NCI-H526 (cell line): ENCODE measurements at places on chromosomes 1 and 21.
A peak's percentile ranks its signal among the peaks of the same experiment; 100 is the strongest.

GRCh38 chr1:151970626-151971025 is 23.0 kb downstream of the S100A10 start:
- DNase-seq = no peak

- no peak for DNase-seq
Measured at GRCh38 chr1:244012202-244012601, 38.9 kb upstream of the ZBTB18 start.

DNA sequence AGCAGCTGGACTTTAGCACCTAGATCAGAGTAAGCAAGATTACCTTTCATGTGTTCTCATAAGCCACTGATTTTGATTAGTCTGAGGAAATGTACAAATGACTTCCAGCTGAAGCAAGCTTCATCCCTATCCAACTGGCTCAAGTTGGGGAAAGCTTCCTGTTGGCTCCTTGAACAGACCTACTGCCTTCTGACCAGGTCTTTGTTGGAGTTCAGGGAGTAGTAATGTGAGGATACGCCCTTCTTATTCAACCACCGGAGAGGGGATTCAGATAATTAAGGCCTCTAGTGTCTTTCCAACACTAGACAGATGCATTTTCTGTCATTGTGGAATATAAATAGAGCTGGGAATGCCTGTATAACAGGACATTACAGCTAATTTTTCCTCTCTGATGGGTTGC is 268.9 kb downstream of the TGFB2 start:
- DNase-seq = no peak

- DNase-seq = no peak
Measured at GRCh38 chr1:98546319-98546718, 115.2 kb upstream of the SNX7 start.

GRCh38 chr1:153985941-153986761 is at the start of gene RAB13:
RAB13 (minus strand) TSS chr1:153986339; CDS start chr1:153986236, 103 bp downstream.
- DNase-seq = peak; percentile 97

GRCh38 chr1:225909477-225909876 is 14.6 kb downstream of the PYCR2 start:
- DNase-seq = no peak

GRCh38 chr1:77905603-77906002 is 17.2 kb downstream of the NEXN start:
- no peak for DNase-seq

- no peak for DNase-seq
Measured at GRCh38 chr1:203065986-203066385, 19.8 kb downstream of the MYOG start.

DNA sequence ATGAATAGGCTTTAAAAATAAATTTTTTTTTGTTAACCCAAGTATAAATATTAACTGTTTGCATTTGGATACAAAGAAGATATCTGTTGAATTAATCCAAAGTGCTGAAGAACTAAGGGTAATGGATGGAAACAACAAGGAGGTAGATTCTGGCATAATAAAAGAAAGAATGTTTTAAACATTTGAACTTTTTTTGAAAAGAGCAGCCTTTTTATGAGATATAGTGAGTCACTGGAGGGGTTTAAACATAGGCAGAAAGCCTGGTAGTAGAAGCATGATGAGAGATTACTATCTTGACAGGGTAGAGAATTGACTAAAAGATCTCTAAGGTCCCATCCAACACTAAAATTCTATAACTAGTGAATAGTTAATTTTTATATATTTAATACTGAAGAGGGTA is 2.7 kb downstream of the MIER1 start:
- DNase-seq = no peak

- DNase-seq = no peak
Measured at GRCh38 chr1:34914958-34915357, 14.5 kb downstream of the DLGAP3 start.

- peak; percentile 35 for DNase-seq
Measured at GRCh38 chr1:241531195-241532161, 700 bp upstream of the KMO start.

GRCh38 chr1:185080422-185080821 is 35.1 kb downstream of the RNF2 start:
- DNase-seq = no peak

GRCh38 chr1:176448340-176448739 is 14.6 kb upstream of the PAPPA2 start:
- DNase-seq = no peak

DNA sequence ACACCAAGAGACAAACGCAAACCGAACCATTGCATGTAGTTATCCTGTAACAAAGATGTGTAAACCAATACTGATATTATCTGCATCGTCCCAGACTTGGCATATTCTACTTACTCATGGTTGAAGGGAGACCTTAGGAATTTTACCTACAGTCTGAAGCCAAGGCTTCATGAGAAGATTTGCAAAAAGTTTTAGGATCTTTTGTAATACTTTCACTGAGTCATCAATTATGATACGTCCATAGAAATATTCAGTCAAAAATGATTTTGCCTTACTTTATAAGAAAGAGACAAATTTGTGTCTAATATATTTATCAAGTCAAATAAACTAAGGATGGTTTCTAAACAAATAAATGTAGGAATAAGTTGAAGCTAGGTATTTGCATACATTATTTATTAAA is 1176.1 kb upstream of the ADGRL2 start:
- DNase-seq = no peak

GRCh38 chr21:42026082-42026435 is 15.9 kb upstream of the ZBTB21 start:
- DNase-seq = no peak

- no peak for DNase-seq
Measured at GRCh38 chr1:84726593-84727499, 36.6 kb upstream of the SSX2IP start.

GRCh38 chr1:114458237-114458777 is 52.7 kb downstream of the TRIM33 start:
- DNase-seq = no peak

DNA sequence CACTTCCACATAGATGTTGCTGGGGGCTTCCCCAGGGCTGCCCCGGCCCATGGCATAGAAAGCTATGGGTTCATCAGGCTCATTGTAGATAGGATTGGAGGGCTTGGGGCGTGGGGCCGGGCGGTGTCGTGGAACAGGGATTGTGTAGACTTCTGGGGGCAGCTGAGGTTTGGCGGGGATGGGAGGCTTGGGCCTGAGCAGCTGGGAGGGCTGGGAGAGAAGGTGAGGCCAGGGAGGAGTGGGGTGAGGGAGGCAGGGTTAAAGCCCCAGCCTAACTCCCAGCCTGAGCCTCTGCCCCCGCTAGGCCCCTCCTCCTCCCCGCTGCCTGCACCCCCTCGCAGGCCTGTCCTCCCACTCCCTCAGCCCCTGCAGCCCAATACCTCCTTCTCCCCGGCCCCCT is 7.4 kb downstream of the SH2D2A start:
- DNase-seq = no peak

GRCh38 chr1:186536273-186536890 is 75.5 kb upstream of the PDC start:
- no peak for DNase-seq

- no peak for DNase-seq
Measured at GRCh38 chr1:90955769-90956168, 66.1 kb downstream of the ZNF644 start.

GRCh38 chr1:100349246-100349645 is 3.1 kb upstream of the CDC14A start:
- no peak for DNase-seq

GRCh38 chr21:38273745-38274542 is 17.2 kb downstream of the KCNJ15 start:
- no peak for DNase-seq

DNA sequence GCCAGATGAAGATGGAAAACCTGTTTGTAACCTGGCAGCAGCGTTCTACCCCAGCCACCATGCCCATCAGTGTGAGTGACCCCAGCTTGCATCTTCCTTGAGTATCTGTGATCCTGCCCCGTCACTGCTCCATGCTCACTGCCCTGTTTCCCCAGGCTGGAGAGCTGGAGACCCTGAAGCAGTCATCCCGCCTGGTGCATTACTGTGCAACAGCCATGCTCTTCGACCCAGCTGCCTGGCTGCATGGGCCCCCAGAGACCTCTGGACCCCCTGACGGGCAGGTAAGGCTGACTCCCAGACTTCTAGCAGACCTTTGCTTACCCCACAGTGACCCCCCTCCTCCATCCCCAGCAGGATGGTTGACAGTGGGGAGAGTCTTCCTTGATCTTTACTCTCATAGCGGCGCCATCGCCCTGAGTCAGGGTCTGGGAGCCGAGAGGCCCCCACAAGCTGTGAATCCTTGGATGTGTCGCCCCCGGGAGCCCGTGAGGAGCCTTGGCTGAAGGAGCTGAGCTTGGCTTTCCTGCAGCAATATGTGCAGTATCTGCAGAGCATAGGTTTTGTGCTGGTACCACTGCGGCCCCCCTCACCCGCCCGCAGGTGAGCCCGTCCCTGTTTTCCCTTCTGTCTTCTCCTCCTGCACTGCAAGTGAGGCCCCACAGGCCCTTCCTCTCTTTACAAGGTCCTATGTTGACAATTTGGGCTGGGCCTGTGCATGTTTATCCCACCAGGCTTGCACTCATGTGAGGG is 10.4 kb downstream of the HYI start:
- no peak for DNase-seq

DNA sequence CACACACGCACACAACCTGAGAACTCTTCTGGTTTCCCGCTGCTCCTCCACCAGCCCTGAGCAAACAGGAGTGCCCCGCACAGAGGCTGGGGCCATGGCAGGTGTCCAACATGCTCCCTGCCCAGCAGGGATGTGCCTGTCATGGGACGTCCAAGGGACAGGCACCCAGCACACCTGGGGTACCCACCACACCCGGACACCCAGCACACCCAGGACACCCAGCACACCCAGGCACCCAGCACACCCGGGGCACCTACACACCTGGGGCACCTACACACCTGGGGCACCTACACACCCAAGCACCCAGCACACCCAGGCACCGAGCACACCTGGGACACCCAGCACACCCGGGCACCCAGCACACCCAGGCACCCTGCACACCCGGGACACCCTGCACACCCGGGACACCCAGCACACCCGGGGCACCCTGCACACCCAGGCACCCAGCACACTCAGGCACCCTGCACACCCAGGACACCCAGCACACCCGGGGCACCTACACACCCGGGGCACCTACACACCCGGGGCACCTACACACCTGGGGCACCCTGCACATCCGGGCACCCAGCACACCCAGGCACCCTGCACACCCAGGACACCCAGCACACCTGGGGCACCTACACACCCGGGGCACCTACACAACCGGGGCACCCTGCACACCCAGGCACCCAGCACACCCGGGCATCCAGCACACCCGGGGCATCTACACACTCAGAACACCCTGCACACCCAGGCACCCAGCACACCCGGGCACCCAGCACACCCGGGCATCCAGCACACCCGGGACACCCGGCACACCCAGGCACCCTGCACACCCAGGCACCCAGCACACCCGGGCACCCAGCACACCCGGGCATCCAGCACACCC is 37.9 kb downstream of the UBE2G2 start:
- no peak for DNase-seq

DNA sequence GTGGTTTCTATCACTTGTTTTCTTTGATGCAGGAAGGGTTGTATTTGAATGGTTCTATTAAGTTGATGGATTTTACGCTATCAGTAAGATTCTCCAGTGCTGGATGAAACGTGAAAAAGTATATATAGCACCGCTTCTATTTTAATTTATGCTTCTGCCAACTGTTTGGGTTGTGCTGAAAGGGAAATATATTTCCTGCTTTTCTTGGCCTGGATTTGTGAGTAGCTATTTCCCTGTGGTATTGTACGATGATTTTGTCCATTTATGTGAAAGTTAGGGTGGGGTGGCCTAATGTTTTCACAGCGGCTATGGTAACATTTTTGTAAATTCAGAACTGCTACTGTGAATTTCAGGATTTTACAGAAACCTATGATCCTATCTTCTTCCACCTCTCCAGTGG is 322 bp downstream of the C1orf162 start:
- no peak for DNase-seq

DNA sequence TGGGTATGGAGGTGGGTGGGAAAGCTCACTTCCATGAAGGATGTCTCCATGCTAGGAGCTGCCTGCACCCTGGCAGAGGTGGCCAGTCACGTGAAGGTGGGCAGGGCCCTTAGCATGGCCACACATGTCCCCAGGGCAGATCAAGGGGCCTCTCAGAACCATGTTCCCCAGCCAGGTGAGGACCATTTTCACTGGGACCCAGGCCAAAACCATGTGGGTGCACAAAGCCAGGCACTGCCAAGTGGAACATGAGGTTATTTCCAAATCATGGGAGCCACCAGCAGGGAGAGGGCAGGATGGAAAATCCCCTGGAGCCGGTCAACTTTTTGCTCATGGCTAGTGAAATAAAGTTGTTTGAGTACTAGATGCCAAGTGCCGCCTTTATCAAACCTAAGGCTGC is 9.7 kb downstream of the ZNF692 start:
- DNase-seq = no peak

- no peak for DNase-seq
Measured at GRCh38 chr1:20381961-20382360, 91.3 kb downstream of the VWA5B1 start.

GRCh38 chr1:61181067-61182038 is 99.0 kb downstream of the NFIA start:
- peak; percentile 58 for DNase-seq

DNA sequence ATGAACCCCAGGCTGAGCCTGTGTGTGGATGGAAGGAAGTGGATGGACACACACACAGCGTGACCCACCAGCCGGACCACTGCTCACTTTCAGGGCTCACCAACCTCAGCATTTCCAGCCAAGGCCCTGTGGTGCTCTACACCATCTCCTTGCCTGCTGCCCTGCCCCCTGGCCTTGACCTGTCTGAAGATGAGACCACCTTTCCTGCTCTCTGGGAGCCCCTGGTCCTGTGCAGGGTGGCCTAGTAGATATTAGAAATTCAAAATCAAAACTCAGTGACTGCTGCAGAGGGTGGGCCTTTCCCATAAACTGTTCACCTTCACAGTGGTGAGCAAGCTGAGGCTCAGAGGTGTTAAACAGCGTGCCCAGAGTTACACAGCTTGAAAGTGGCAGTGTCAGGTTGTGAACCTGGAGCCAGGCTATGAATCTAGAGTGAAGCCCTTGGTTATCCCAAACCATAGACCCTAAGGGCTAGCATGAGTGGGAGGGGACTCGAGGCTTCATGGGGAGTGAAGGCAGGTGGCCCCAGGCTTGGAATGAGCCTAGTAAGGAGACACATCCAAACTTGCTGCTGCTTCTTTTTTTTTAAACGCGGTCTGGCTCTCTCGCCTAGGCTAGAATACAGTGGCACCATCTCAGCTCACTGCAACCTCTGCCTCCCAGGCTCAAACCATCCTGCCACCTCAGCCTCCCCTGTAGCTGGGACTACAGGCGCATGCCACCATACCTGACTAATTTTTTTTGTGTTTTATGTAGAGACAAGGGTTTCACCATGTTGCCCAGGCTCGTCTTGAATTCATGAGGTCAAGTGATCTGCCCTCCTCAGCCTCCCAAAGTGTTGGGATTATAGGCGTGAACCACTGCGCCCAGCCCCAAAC is 41.5 kb downstream of the MAN1C1 start:
- DNase-seq = no peak

GRCh38 chr1:94719926-94720793 is 100.0 kb upstream of the SLC44A3 start:
- no peak for DNase-seq

- DNase-seq = no peak
Measured at GRCh38 chr1:4147509-4147908, 247.4 kb upstream of the C1orf174 start.
